Fibroblast of mammary gland (primary cell): ENCODE measurements at places on chromosomes 13 and 19.

- peak; percentile 38 for DNase-seq
These were observed 87.0 kb upstream of the TSHZ3 start for GRCh38 chr19:31436121-31436776.

DNA sequence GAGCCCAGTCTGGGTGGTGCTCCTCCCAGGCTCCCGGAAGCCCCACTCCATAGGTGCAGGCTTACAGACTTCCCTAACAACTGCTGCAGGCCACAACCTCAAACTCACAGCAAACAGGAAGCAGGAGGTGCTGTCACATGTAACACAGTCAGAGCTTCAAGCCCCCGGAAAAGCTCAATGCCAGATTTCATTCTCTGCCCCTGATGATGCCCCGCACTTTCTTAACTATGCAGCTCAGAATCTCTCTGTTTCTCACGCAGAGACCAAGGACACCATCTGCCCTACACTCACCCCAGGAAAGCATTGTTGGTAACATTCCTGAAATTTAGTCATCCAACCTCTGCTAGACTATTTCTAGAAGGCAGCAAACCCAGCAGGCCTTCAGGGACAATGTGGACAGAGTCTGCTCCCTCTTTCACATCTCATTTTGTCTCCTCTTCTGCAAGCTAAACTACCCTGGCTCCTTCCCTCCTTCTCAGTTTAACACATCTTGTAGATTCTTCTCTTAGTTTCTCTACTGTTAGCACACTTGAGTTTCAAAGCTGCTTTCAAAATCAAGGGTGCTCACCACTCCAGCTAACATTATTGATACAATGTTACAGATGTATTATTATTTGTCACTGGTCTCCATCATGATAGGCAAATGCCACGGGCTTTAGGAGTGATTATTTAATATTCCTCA lies 162.5 kb downstream of the KCTD12 start:
- peak; percentile 82 for DNase-seq

DNA sequence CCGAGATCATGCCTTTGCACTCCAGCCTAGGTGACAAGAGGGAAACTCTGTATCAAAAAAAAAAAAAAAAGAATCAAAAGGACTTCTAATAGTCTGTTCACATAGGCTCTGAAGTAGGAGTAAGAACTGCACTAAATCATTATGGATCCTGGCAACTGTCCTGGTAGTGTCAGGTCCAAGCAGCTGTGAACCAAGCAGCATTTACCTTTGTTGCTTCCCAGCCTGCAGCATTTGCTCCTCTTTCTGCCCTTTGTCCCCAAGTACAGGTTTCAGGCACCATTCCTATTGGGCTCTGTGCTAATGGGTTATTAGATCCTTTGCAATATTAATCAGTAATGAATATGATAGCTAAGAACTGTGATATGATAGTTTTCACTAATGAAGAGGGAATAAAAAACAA lies 77.4 kb upstream of the NBEA start:
- peak; percentile 12 for DNase-seq

DNA sequence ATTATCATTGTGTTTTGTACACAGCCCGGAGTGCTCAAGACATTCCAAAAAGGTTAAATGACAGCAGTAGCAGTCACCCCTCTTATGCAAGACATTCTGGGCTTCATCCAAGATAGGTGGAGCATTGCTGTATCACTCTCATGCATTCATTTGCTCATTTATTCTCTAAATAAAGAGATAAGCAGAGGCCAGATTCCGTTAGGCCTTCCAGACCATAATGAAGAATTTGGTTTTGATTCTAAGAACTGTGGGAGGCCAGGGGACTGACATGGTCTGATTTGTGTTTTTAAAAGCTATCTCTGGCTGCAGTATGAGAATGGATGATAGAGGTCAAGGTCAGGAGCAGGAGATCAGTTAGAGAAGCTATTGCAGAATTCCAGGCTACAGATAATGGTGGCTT lies 145.8 kb downstream of the KCNRG start:
- DNase-seq: peak; percentile 73

DNA sequence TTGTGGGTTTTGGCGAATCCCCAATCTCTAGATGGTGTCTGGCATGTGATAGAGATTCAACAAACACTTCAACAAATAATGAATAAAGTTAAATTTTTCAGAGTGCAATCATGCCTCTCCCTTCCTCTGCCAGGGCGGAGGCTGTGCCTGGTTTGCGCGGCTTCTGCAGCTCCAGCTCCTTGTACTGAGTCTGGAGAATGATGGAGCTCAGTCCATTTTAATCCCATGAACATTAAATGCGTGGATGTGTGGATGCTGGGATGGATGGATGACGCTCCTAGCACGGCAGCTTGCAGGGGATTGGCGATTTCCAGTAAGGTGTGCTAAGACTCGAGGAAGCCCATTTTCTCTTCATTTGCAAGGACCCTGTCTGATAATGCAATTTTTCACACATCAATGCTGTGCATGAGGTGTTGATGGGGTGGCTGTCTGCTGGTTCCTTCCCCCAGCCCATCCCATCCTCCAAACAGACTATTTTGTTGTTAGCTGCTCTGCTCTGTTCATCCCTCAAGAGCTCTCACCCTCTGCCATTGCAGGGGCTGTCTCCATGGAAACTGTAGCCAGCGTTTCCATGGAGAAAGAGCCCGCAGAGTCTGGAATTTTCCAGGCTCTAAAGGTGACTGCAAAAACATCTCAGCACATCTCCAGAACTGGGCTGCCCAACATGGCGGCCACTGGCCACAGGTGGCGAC lies 92.6 kb upstream of the PEG3 start:
- no peak for DNase-seq

DNA sequence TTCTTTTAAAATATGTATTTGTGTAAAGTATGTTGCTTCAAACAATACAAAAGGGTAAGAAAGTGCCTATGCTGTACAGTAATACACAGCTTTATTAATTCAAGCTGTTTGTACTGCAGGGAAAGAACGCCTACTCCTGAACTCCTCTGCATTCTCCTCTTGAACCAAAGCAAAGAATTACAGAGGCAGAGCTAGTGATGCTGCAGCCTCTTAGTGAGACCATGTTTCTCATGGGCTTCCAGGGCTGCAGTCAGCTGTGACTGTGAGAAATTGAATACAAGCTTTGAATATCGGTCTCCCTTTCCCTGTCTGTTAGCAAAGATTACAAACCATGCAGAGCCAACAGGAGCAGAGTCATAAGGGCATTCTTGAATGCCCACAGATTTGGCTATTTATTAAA lies 248.5 kb downstream of the SLITRK1 start:
- DNase-seq: no peak

DNA sequence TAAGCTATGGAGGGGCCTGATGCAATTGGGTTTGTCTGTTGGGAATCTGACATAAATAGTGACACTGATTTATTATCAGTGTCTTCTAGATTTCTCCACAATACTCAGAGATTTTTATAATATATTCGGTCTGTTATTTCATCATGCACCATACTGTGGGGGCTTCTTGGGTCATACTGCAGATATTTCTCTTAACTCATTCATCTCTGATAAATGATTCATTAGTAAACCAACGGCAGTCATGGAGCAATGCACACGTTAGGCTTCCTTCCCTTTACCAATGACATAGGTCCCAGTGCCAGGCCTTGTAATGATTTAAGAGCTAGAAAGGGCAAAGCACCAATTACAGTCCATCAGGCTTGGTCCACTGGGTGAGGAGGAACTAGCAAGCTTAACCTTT lies 53.6 kb downstream of the FAM216B start:
- peak; percentile 53 for DNase-seq

DNA sequence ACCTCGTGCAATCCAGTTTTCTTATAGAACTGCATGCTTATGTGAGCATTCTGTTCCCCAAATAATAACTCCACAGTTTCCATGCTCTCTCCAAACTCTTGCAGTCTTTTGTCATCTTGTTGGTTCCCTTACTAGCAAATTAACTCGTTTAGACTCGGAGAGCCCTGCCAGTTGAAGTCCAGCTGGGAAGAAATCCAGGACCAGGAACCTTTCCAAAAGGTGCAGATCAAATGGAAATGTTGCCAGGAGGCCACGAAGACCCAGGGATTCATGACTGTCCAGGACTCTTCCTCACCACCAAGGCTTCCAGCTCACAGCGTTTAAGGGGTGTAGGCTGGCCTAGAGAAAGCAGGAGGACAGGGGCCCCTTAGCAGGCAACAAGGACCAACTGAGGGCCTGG lies 2.1 kb upstream of the TDRD12 start:
- no peak for DNase-seq

- DNase-seq: peak; percentile 70
These were observed 352.4 kb downstream of the SPRY2 start for GRCh38 chr13:79988573-79988972.

- DNase-seq: no peak
These were observed 20.9 kb downstream of the TMED1 start for GRCh38 chr19:10815007-10815536.

- peak; percentile 26 for DNase-seq
These were observed 104.2 kb upstream of the IPO5 start for GRCh38 chr13:97849305-97849704.

DNA sequence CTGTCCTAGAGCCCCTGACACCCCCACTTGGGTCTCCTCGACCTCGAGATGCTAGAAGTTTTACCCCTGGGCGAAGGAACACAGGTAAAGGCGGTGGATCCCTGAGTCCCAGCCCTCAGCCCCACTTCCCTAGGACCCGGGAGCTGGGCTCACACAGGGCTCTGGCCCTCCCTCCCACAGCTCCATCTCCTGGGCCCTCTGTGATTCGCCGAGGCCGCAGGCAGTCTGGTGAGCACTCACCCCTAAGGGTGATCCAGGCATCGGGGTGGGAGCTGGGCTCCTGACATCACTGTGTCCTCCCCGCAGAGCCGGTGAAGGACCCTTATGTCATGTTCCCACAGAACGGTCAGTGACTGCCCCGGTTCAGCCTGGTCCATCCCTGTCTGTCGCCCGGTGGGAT lies 8.3 kb downstream of the PLEKHG2 start:
- no peak for DNase-seq

GRCh38 chr13:46289260-46289955 lies 77.7 kb downstream of the LRRC63 start:
- no peak for DNase-seq

DNA sequence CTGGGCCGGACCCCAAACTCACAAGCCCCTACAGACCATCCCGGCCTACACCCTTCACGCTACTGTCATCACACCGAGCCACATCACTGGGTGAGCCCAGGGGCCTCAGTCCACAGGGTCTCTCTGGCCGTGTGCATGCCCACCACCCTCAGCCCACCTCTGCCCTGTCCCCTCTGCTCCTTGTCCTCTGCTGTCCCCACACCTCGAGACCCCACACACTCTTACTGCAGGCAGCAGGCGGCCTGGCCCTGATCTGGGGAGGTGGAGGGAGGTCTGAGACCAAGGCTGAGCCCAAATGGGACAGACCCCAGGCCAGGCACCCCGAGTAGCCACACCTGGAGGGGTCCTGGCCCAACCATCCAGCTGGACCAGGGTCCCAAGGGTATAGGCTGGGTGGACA lies 35.2 kb downstream of the PEPD start:
- DNase-seq: no peak

GRCh38 chr19:1751367-1752008 lies 1.8 kb upstream of the ONECUT3 start:
- no peak for DNase-seq

GRCh38 chr19:17348700-17349099 lies 11.3 kb downstream of the GTPBP3 start:
- peak; percentile 67 for DNase-seq

GRCh38 chr13:109101550-109102144 lies 472.2 kb downstream of the MYO16 start:
- peak; percentile 31 for DNase-seq

- DNase-seq: no peak
These were observed 28.5 kb downstream of the TRPM4 start for GRCh38 chr19:49186108-49186507.

GRCh38 chr19:3185461-3186159 lies at the start of gene NCLN:
TSS of gene NCLN (plus strand) at chr19:3185930. CDS start at chr19:3186031, 101 bp downstream.
- DNase-seq: peak; percentile 93

DNA sequence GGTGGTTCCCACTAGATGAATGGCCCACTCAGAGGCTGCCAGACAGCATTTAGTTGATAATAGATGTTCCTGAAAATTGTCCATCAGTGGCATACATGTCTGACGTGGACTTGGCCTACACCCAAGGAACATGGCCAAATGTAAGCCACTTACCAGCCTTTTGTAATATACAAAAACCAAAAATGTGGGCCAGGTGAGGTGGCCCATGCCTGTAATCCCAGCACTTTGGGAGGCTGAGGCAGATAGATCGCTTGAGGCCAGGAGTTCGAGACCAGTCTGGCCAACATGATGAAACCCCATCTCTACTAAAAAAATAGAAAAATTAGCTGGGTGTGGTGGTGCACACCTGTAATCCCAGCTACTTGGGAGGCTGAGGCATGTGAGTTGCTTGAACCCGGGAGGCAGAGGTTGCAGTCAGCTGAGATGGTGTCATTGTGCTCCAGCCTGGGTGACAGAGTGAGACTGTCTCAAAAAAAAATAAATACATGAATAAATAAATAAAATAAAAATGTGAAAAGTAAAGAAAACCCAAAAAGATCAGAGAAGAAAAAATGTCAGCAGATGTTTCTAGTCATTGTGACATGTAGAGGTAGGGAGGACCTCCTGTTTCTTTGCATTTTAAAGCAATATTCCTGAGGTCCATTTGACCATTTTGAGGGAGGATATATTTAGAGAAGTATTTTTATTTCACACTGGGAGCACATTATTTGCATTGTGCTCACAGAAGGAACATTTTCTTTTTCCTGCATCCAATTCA lies 7.1 kb upstream of the WTIP start:
- peak; percentile 40 for DNase-seq

- DNase-seq: peak; percentile 89
These were observed 11.6 kb upstream of the OR1M1 start for GRCh38 chr19:9075064-9075949.
